ENCODE measurements at places on chromosomes 7 and 10.

DNA sequence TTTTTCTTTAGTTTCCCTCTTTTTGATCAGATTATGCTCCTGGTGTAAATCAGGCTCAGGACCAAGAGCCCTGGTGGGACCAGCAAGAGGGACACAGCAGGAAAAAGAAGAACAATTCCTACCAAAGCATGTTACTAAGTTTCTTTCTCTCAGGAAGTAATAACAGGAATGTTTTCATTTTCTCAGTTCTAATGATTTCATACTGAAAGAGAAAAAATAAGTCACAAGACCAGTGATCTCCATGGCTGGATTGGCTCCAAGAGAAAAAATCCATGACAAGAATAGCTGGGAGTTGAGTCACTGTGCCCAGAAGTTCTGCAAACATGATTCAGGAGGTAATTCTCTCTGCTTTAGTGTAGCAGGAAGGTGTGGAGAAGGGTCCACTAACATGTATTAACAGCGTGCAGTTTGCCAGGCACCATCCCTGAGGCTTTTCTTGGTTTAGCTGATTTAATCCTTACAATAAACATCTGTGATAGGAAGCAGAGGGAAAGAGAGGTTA is 23.8 kb upstream of the IFIT2 start:
- DNase-seq, result no peak

GRCh38 chr7:149733131-149733923 is 40.1 kb downstream of the ZNF467 start:
- no peak for DNase-seq

GRCh38 chr10:99756159-99756558 is 24.1 kb downstream of the CUTC start:
- DNase-seq, result no peak

- no peak for DNase-seq
Measured at GRCh38 chr10:114245121-114245791, 6.2 kb downstream of the VWA2 start.

- DNase-seq, result peak; percentile 5
Measured at GRCh38 chr10:112565434-112566053, 118.5 kb downstream of the VTI1A start.

DNA sequence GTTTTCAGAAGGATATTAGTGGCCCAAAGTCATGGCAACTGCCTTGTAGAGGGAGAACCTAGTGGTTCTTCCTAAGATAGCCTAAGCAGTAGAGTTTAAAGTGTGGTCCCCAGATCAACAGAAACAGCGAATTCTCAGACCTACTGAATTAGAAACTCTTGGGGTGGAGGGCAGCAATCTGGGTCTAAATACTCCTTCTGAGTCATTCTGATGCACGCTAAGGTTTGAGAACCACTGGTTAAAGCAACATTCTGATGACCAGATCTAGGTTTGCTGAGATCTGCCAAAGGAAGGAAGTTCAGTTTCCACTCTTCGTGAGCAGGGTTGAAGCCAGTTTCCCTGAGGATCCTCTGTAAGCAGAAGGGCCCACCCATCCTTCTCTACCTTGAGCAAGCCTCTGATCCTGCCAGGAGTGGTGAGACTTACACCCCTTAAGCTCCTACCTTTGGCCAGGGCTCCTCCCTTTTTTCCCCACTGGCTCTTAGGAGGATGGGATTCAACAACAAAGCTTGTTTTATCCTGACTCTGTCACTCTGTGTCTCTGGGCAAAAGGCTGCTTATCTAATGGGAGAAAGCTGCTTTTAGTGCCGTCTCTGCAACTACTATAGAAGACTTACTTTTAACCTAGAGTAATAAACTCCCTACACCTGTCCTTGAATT is 26.8 kb upstream of the TRUB1 start:
- DNase-seq, result peak; percentile 25

DNA sequence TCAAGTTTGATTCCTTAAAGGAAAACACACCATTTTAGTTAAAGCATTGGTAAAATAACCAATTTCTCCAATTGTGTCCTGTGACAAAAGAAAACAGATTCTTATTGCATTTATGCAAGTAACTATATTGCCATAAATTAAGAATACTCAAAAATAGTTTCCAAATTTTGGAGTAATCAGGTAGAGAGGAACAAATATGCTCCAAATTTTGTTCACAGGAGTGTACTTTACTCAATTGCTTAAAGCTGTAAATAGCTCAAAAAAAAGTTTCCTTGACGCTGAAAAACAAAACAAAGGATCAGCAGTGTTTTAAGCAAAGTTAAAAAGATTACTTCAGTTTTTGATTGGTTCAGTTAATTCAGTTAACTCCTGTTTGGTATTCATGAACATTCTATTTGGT is 52.2 kb upstream of the INHBA start:
- no peak for DNase-seq

DNA sequence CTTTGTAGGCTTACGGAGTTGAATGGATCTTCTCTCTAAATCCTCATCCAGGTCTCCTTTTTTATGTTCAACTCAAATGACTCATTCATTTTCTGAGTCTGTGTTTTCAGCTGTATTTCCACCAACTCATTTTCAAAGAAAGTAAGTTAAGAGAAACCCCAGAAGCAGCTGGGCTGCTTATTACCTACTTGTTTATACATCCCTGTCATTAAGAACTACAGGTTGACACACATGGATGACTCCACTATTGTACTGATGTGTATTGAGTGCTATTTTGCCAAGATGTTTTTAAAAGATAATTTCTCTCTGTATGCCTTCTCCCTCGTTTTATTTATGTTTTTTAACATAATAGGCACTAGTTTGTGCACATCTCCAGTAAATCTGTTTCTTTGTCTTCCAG is 41.9 kb downstream of the DGKI start:
- DNase-seq, result no peak

DNA sequence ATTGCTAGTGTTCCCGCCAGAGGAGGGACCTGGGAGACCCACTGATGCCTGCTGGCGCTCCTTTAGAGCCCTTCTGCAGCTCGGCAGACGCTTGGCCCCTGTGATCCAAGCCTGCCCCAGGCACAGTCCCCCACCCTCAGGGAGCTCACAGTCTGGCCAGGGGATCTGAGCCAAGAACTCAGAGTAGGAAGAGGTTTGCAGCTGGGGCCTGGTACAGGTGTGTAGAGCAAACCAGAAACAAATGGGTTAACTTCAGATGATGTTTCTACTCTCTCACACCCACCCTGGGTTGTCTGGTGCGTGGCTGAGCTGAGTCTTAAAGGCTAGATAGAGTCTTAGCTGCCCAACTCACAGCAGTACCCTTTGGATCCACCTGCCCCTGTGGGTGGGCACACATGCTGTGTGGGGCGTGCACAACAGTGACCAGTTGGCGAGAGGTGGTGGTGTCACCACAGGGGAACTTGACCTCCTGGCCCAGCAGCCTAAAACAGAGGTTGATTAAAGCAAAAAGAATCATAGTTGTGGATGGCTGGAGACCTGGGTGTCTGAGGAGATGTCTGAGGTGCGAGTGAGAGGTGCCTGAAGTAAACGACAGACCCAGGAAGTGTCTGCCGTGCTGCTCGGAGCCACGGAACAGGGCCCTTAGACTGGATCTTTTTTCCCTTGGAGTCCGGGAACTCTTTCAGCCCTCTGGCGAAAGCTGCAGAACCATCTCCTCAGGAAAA is 31.2 kb upstream of the SRGN start:
- peak; percentile 35 for DNase-seq

DNA sequence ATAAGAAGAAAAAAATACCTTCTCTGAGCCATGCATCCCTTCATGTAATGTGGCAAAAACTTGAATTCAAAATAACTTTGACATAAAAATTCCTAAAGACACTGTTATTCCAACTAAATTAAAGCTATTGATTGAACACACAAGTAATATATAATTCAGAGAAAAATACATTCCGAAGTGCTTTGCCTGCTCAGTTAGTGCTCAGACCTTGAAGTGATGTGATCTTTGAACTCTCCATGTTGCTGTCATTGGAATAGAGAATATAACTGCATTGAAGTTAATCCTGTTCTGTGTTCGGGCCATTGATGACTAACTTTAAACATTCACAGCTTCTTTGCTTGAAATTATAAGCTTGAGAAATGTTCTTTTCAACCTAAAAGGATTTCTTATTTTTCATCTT is 114.0 kb upstream of the IFRD1 start:
- no peak for DNase-seq

DNA sequence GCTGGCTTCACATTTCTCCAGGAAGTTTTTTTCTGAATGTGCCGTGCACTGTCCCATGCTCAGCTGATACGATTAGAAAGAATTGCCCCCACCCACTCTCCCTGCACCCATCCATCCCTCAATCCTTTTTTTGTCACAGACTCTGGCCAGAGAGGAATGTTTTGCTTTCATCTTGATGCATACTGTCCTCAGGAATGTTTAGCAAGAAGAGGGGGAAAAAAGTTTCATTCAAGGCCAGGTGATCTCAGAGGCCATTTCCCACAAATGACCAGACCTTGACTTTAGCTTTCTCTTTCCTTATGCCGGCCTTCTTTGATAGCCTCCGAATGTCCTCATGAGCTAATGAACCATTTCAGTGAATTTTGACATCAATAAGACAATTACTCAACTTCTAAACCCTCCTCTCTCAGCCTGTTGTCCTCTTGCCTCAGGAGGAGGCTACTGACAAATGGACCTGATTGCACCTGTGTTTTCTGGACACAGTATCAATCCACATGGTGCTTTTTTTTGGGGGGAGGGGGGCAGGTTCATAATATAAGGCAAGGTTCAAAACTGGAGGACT is 105.0 kb upstream of the KLF6 start:
- no peak for DNase-seq

DNA sequence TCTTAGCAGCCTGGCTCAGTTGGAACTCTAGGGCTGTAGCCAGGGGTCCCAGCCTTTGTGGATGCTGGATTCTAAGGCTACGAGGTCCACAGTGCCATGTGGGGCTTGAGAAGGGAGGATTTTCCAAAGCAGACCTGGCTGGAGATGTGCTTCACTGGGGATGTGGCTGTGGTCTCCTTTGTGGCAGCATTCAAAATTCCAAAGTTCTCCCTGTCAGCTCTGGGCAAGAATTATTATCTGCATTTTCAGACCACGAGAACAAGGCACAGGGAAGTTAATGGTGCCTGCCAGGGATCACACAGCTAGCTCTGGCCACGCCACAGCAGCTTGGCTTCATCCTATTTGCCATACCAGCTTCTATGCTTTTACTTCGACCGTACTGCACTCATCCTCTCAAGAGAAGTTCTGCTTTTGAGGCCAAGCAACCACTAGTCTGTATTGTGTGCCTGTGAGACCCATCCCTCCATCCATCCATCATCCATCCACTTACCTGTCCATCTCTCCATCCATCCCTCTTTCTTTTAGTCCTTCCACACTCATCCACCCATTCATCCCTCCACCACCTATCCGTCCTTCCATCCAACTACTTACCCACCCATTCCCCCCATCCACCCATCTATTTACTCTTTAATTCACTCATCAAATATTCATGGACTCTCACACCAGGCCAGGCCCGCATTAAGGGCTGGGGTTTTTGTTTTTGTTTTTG is 71.5 kb downstream of the ZMIZ1 start:
- no peak for DNase-seq

DNA sequence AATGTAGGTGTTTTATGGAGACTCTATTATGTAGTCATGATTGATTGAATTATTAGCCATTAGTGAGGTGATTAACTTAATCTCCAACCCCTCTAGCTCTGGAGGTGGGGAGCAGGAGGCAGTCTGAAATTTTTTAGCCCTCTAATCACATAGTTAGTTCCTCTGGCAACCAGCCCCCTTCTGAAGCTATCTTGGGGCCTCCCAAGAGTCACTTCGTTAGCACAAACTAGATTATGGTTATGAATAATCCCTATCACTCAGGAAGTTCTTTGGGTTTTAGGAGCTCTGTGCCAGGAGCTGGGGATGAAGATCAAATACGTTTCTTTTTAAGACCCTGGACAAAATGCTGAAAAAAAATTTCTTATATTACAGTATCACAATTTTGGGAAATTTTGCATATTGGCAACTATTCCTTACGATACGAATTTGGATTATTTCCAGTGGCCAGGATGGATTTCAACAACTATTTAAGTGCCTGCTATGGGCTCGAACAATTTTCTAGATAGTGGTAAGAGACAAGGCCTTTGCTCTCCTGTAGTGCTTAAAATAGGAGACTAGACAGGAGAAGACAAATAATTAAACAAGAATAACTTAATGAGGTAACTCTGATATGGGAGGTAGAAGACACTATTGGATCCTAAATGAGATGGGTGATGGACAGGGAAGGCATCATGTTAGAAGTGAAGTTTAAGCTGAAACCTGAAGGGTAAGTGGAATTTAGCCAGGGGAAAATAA is 52.9 kb downstream of the BTAF1 start:
- no peak for DNase-seq

DNA sequence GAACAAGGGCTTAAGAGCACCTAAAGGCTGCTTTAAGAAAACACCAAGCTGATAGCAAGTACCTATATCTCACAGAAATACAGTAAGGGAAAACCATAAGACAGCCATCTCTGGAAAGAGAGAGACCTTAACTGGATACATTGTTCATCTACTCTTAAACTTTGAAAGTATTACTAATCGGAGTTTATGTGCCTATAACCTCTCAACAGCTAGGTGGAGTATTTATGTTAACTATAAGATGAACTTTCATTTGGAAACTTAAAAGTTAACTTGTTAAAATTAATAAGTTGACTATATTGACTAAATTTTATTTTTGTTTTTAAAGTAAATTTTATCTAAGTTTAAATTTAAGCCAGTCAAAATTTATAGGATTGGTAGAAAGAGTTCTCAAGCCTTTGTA is 90.6 kb downstream of the USP6NL start:
- no peak for DNase-seq

GRCh38 chr10:111323389-111323966 is 246.6 kb downstream of the ADRA2A start:
- no peak for DNase-seq

DNA sequence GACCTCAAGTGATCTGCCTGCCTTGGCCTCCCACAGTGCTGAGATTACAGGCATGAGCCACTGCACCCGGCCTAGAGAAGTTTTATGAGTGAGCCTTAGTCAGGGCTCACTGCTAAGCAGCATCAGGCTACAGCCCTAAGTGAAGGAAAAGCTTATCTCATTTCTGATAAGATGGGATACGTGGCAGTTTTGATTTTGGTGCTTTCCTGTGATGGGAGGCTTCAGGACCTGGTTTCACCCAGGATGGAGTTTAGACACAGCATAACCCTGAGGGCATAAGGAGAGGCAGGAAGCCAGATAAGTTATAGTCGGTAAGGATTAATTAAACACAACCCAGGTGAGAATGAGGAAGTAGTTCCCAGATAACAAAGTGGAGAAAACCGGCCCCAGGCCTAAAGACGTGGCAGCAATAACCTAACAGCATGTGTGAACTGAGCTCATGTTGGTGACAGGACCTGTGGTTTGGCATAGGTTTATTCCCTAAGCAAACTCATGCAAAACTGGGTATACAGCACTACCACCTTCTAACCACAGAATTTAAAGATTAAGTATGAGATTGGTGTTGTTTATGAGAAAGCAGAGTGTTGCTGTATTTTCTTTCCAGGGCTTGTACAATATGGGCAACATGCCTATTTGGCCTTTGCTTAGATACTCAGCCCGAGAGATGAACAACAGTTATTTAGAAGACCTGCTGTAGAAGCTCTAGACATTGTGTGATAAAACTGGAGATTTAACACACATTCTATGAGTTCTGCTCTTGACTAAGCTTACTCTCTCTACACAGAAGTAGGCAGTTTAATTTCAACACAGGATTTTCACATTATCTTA is 119.4 kb downstream of the COL28A1 start:
- DNase-seq, result no peak

Measured in GM06990 (cell line).